ENCODE measurements at places on chromosomes 12 and 14.

GRCh38 chr14:80465546-80466220 is 254.4 kb upstream of the DIO2 start:
- no peak for DNase-seq

DNA sequence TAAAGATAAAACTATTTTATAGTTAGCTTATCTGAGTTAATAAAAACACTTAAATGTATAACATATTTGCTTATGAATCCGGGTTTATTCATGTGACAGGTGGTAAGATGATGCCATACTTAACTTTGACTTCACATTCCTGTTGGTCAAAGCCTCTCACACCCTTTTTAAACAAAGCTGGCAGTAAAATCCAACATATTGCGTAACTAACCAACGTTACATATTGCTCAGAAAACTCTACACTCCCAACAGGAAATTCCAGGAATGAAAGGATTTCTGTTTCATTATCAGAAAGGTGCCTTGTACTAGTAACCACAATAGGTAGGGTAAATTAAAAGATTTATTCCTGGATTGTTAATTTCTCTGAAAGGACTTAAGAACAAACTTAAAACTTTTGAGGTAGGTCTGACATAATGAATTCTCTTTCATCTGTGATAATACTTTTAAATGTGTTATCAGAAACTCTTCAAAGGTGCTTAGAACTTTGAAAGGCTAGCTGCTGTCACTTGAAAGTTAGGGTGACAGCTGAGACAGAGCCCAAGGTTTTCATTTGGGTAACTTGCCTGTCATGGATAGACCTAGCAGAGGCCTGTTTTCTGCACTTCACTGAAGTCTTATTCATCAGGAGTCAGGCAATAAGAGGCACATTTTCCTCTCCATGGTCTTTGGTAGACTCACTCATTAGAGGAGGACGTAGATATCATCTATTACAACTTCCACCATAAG is 23.8 kb upstream of the CATSPERB start:
- no peak for DNase-seq

GRCh38 chr12:120972870-120973543 is 5.3 kb upstream of the HNF1A start:
- no peak for DNase-seq

DNA sequence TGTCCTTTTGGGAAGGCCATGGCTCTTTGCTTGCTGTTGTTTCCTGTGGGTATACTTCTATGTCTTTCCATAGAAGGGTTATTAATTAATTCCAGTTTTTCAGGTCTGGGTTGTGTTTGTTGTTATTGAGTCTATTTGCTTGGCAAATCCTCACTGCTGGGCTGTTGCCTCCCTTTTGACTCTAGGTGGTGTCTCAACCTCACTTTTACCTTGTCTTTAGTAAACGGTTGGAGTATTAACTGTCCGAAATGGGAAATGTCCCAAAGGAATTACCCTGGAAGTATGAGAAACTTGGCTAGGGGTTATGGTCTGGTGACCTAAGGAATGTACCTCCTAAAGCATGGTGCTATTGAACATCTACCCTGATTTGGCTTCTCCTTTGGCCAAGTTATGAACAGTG is 16.7 kb downstream of the PRH1 start:
- no peak for DNase-seq

DNA sequence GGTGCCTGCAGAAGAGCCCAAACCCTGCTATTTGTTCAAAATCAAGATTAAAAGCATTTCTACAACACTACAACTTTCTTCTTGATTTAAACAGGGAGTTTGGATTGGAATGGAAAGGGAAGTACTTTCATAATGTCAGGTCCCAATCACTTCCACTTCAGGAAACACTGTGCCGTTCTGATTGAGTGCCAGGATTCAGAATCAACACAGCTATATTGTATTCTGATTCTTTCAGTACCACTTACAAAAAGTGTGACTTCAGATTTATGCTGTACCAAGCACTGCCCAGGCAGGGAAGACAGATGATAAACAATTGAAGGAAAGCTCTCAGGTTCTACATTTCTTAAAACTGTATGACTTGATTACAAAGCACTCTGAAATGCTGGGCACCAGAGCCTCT is 3.2 kb downstream of the TDP1 start:
- DNase-seq = no peak

GRCh38 chr14:89067293-89067972 is 243.0 kb downstream of the TTC8 start:
- no peak for DNase-seq

DNA sequence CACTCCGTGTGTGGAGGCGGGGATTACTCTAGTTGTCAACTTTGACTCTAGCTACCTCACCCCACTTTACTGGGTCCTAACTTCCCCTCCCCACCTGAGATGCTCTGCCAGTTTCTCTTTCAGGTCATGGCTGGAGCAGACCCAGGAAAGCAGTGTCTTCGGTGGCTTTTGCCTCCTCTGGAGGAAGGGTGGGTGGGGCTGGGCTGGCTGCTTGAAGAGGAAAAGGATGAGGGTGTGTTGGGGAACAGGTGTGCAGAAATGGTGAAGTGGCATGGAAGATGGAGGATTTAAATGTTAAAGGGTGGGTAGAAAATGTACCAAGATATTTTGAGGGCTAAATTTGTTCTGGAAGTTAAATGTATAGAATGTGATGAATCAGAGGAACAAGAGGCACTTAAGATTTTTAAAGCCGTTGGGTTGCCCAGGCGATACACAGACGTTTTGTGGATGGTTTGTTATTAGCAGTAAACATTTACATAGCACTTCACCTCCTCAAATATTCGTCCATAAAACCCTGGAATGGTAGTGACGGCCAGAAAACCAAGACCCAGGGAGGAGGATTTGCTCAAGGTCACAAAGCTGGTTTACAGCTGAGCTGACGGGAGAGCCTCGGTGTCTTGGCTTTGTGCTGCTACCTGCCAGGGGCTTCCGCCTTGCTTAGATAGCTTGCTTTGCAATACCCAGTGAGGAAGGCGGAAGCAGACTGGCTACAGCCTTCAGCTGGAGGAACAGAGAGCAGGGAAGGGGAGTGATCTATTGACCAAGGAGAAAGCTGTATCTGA is 72.2 kb upstream of the PRMT8 start:
- no peak for DNase-seq

- DNase-seq = no peak
Observed at GRCh38 chr14:80615831-80616230, 325.7 kb downstream of the CEP128 start.

DNA sequence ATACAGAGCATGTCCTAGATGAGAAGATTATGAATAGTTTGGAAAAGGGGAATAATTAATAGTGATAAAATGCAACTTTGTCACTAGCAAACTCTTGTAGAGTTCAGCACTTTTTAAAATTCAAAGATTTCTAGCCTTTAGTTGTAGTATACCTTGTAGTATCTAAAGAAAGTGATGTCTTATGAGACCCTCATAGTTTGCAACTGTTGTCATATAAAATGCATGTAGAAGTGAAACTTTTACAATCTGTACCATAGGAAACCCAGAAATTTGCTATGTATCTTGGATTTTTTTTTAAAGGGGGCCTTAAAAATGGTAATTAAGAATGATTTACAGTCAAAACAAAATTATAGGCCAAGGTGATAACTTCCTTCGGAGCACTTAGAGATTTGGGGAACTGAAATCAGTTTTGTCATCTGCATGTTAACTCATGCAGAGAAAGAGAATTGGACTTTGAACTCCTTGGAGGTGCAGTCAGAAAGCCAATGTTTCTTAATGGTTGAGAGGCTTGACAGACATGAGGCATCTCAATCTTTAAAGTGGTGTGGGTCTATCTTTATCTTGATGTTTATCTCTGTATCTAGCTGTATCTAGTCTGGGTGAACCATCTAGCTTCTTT is 1.3 kb downstream of the LRRK2 start:
- no peak for DNase-seq

DNA sequence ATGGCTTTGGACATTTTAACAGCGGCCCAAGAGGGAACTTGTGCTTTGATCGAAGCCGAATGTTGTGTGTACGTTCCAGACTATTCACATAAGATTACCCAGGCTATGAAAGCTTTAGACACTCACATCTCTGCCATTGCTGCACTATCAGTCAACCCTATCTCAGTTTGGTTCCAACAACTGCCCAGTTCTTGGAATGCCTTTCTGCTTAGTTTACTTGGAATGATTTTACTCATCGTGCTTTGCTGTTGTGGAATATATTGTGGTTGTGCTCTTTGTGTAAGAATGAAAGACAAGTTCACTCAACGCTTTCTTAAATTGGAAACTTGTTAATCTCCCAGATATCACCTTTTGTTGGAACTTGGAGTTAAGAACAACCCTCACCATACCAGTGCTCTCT is 498.2 kb downstream of the GLT1D1 start:
- DNase-seq = no peak

DNA sequence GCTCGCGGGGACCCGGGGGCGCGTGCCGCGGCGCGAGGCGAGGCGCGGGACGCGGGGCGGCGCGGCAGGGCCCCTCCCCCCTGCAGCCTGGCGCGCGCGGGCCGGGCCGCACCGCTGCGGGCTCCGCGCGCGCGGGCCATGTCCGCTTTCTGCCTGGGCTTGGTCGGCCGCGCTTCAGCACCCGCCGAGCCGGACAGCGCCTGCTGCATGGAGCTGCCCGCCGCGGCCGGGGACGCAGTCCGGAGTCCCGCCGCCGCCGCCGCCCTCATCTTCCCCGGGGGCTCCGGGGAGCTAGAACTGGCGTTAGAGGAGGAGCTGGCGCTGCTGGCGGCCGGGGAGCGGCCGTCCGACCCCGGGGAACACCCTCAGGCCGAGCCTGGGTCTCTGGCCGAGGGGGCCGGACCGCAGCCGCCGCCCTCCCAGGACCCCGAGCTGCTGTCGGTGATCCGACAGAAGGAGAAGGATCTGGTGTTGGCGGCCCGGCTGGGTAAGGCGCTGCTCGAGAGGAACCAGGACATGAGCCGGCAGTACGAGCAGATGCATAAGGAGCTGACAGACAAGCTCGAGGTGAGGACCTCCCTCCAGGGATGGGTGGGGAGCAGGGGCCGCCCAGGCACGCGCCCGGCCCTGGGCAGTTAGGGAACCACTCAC is 820 bp downstream of the BICDL1 start:
- peak; percentile 28 for DNase-seq

- DNase-seq = no peak
Observed at GRCh38 chr14:49971156-49972130, 78.6 kb downstream of the ARF6 start.

DNA sequence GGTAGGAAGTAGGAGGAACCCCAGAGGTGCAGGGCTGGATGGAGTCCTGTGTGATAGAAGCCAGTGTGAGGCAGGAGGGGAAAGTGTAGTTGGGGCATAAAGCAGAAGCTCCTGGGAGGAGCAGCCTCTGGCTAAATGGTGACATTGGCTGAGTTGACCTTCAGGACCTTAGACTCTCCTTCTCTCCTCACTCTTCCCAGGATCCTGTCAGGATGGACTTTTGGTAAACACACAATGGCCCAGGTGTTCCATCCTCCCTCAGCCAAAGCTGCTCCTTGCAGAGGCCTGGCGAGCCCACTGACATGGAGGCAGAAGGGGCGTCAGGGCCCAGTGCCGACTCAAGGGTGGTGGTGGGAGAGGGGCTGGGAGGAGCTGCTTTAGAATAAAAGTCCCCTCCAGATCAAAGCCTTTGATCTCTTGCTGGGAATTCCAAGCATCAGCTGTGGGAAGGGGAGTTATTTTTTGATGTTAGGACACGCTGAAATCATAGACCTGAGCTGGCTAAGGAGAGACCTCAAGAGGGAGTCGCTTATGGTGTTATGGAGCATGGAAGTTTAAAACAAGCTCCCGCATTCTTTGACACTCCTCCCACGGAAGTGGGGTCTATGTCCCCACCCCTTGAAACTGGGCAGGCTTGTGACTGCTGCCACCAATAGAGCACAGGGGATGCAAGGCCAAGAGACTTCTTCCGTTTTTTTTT is 44.1 kb downstream of the SMIM41 start:
- no peak for DNase-seq

DNA sequence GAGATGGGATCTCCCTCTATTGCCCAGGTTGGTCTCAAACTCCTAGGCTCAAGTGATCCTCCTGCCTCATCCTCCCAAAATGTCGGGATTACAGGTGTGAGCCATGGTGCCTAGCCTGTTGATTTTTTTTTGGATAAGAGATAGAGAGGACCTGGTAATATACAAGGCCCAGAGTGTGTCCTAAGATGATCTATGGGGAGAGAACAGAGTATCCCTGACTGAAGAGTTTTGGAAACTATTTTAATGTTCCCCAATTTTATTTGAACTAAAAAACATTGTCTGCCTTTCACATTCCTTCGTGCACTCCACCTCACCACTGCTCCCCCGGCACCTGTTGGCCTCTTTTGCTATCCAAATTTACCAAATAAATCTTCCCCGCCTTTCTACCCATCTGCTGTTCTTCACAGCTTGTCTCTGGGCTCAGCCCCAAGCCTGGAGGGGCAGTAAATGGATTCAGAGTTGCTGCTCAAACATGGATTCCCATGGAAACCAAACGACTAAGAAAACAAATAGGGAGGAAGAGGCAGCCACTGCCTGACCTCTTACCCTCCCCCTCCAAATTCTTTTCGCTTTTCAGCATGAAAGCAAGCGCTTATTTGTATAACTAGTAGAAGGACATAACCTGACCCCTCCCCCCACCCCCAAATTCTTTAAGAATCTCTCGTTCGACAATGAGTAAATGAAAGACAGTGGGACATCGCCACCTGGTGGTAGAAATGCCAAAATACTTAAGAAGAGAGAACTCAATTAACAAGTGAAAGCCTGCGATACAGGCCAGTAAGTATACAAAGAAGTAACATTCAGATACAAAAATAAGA is 22.6 kb downstream of the OR10G3 start:
- peak; percentile 55 for DNase-seq

DNA sequence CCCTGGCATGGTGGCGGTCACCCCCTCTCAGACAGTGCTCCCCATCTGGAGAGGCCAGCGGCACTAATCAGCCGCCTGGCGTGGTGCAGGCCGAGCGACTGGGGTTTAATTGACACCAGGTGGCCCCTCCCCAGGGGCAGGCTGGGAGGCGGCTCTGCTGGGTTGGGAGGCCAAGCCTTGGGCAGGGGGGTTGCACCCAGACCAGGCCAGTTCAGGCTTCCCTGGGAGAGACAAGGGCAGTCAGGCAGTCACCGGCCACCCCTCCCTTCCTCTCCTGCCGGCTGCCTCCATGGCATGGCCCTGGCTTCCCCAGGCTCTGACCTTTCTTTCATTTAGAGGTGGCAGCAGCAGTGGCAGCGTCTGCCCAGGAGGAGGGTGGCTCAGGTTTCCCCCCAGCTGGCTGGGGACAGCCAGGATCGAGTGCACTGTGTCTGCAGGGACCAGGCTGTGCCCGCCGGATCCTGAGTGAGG is 78.1 kb upstream of the NOS1 start:
- DNase-seq = no peak

- DNase-seq = no peak
Observed at GRCh38 chr12:45634273-45634917, 95.1 kb upstream of the ARID2 start.

DNA sequence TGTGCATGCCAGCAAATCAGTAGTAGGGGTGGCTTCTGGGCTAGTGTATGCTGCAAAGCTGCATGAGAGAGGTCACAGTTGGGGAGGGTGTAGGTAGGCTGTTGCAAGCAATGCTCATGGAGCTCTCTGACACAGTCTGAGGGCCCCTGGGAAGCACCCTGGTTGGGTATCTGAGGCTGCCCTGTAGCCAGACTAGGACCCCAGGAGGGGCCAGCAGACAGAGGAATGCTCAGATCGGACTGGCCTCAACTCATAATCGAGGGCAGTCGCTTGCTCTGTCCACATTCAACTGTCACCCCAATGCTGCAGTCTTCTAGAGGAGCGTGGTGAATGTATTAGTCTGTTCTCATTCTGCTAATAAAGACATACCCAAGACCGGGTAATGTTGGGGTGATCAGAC is 204.0 kb upstream of the ALG10 start:
- no peak for DNase-seq
